ENCODE measurements at places on chromosomes 4 and X.
A peak's percentile ranks its signal among the peaks of the same experiment; 100 is the strongest.

GRCh38 chr4:71593311-71593710 lies 190.6 kb downstream of the GC start:
- DNase-seq: no peak

DNA sequence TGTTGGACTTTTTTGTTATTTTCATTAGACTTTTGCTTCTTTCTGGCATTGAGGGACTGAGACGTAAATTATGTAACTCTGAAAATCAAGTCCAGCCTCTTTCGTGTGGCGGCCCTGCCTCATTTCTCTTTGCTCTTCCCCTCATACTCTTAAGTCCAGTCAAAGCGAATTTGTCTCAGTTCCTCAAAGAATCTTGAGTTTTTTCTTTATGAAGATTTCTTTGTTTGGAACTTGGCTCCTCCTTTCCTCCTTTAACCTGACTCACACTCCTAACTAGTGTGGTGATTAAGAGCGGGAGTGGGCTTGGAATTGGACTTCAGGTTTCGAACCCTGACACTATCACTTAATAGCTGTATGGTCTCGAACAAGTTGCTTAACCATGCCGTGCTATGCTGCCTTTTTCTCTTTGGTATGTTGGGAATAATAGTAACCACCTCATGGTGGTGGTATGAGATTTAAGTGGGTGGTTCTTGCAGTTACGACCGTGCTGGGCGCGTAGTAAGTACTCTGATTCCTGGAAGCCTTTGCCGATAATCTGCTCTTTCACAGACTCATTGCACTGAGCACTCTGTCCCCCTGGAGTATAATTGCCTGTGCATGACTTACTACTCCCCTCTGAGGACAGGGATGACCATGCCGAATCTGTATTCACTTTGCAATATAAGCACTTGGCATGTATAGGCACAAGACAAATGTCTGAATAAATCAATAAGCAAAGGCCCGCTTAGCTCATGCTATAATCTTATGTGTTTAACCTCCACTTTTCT lies 19.1 kb downstream of the FNIP2 start:
- no peak for DNase-seq

- no peak for DNase-seq
Measured at GRCh38 chr4:179836179-179837075, 2394.2 kb upstream of the AGA start.

- no peak for DNase-seq
Measured at GRCh38 chr4:89715631-89716030, 121.3 kb downstream of the SNCA start.

DNA sequence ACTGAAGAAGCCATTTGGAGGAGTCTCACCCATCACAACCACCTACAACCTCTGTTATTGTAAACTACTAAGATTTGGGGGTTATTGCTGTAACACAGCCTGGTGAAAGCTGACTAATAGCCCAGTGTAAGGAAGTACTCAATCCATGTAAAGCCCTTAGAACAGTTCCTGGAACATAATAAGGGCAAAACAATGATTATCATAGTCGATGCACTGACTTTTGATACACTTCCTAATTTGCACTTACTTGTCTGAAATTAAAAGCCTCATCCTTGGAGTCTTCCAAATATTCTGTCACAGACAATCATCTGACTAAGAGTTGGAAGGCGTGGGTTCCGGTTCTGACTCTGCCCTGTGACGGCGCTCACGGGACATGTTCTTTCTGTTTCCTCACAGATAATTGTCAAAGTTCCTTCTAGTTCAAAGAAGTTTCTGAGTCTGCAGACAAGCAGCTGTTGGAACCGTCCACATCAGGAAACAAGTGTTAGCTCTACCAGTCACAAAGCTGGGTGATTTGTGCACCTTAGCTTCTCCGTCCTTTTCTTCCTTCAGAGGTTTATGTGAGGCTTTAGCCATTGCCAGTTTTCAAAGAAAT lies 33.4 kb upstream of the RASGEF1B start:
- DNase-seq: no peak

DNA sequence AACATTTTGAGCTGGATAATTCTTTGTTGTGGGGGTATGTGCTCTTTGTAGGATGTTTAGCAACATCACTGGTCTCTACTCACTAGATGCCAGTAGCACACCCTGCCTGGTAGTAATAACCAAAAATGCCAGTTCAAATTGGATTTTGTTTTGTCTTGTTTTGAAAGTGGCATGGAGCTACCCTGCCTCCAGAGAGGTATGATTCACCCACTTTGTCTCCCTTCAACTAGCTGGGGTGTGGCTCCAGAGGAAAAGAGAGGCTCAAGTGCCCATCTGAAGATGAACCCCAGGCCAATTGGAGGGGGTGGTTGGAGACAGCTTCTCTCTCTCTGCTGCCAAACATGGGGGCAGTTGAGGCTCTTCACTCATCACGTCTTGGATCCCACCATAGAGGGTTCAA lies 34.5 kb downstream of the NIPAL1 start:
- DNase-seq: no peak

- no peak for DNase-seq
Measured at GRCh38 chrX:53133400-53133799, 39.5 kb downstream of the KANTR start.

GRCh38 chr4:120977435-120977997 lies 55.0 kb upstream of the PRDM5 start:
- DNase-seq: peak; percentile 70

DNA sequence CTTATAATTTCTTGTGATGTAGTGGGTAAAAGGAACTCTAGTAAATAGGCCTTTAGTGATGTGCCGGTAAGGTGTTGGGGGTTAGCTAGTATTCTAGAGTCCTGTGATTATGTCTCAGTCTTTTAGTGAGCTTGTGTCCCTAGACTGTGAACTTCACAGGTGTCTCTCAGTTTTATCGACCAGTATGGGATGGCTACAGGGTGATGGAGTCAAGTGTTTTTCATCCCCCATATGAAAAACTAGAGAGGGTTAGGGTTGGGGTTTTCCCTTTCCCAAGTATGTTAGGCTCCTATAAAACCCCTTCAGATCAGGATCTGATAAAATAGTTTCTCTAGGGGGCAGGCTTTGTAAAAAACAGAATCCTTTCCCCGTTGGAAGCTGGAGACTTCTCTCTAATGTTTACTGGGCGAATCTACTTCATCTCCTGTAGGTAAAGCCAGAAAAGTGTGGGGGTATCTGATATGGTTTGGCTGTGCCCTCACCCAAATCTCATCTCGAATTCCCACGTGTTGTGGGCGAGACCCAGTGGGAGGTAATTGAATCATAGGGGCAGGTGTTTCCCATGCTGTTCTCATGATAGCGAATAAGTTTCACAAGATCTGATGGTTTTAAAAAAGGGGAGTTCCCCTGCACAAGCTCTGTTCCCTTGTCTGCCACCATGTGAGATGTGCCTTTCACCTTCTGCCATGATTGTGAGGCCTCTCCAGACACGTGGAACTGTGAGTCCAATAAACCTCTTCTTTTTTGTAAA lies 120.8 kb downstream of the DTHD1 start:
- DNase-seq: no peak

GRCh38 chrX:131845201-131845600 lies 177.9 kb upstream of the STK26 start:
- peak; percentile 66 for DNase-seq

GRCh38 chrX:69182818-69183380 lies 17.6 kb upstream of the PJA1 start:
- DNase-seq: no peak

- no peak for DNase-seq
Measured at GRCh38 chr4:142778900-142779299, 67.2 kb downstream of the INPP4B start.

DNA sequence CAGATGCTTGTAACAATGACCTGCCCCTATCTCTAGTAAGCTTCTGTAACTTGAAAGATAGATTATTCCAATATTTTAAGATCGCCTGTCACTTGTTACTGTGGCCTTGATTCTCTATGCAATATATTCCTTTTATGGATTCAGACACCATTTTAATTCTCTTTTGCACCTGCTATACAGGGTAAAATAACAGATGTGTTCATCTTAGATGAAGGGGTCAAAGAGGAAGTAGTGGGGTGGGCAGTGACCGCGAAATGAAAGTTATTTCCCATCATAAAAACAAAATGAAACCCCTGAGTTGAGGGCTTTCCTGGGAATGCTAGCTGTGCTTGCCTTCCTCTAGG lies 175.9 kb downstream of the TSPAN5 start:
- no peak for DNase-seq

DNA sequence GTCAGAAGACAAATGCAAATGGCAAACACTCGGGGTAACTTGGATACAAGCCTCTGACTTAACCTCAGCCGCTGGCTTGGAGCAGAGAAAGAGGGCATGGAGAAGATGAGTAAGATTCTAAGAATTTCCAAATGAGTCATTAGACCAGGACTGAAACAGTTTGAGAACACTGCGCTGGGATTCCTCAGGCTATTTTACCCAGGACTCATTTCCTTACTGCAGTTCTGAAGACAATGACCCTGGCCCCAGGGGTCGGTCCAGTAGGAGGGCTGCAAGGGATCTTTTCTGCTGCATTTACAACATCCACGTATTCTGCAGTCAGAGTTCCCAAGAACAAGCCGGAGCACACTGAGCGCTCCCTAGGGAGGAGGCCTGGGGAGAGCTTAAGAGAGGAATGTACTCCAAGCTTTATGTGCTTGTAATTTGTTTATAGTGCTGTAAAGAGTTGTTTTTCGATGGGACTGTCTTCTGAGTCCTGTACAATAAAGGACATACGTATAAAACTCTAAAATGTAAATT lies 27.3 kb upstream of the SORBS2 start:
- peak; percentile 97 for DNase-seq

- DNase-seq: no peak
Measured at GRCh38 chrX:2631743-2632532, 59.2 kb upstream of the CD99 start.
